ENCODE measurements at places on chromosomes 3 and 15.

DNA sequence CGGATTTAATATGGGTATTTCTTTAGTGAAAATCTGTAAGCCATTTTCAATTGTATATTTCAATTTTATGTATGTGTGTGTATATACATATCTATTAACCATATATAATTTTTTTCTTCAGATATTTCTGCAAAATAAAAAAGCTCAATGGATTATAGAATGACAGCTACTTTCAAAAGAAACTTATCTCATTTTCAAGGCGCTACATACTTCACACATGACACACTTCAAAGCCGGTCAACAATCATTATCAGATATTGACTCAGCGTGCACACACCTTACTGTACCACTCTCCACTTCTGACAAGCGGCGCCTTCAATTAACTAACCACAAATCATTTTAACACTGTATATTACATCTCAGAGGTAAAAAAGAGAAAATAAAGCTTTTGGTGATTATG is 39.6 kb downstream of the ATP13A3 start:
- DNase-seq: peak; percentile 79

GRCh38 chr3:134711284-134711683 is 60.5 kb upstream of the KY start:
- DNase-seq: no peak

- no peak for DNase-seq
Measured at GRCh38 chr15:80386151-80386550, 18.0 kb upstream of the ARNT2 start.

GRCh38 chr3:109152320-109152719 is 15.8 kb downstream of the C3orf85 start:
- no peak for DNase-seq

DNA sequence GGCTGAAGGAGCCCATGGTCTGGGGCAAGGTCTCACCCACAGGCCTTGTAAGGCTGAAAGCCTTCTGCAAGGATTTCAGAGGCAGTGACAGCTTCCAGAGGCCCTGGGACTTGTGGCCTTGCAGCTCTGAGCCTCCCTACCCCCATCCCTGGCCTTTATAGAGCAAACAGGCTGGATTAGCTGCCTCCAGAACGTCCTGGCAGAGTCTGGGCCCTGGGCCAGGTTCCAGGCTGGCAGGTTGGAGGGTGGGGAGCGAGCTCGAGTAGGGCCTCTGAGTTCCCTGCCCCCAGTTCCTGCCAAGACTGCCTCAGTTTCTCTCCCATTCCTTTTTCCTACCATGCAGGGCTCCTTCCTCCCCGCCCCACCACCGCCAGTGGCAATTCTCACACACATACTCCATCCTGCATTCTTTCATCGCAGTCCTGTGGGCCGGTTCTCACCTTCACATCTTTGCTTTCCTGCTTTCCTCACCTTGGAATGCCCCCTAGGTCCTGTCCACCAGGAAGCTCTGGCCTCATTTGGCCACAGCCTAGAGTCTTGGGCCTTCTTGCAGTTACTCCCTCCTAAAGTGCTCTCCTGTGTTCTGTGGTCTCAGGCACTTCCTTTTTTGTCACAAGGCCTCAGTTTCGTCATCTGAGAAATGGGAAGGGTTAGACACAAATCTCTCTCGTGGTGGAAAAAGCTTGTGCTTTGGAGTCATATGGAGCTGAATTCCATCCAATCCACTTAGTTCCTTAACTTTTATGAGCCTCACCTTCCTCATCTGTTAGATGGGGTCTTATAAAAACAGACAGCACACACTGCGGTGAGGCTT is 2.7 kb downstream of the LMAN1L start:
- no peak for DNase-seq

GRCh38 chr3:197019535-197019934 is 10.1 kb downstream of the MELTF start:
- DNase-seq: no peak

DNA sequence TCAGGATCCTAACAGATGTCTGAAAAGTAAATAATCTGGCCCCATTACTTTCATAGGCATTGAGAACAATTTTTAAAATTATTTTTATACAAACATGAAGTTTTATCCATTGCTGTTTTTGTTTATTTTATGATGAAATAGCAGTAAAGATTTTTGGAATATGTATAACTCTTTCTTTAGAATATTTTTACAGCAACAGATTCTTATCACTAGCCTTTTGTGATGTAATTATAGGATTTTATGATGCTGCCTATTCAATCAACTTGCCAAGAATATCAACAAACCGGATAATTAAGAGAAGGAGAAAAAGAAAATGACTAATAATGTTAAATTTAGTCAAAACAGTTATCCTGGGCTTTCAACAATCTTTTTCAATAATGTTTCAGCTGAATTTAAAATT is 386.3 kb downstream of the ZIC1 start:
- no peak for DNase-seq

GRCh38 chr3:186067360-186068242 is 41.3 kb downstream of the ETV5 start:
- no peak for DNase-seq

DNA sequence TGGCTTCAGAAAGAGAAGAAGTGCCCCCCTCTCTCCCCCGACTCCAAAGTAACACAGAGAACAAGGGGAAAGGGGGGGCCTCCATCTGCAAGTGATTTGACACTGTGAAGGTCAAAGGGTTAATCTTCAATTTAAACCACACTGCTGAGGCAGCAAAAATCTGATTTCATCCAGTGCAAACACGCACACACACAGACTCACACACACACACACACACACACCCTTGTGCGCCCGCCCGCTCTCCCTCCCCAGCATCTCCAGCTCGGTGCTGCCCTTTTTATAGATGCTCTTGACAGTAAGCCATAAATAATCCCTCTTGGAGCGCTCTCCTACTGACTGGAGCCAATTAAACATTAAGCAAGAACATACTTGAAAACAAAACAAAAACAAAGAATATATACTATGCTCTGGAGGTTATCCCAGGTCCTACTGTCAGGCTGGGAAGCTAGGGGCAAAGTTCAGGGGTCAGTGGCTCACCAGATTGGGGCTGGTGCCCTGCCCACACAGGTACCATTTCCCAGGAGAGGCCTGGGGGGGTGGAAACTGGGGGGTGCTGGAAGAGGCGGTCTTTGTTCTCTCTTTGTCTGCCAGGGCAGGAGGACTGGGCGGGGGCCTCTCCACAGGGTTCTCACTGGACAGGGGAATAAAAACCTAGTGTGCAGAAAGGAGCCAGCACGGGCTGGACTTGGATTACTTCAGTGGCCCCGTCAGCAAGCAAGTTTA is 16.3 kb downstream of the BMF start:
- peak; percentile 49 for DNase-seq

DNA sequence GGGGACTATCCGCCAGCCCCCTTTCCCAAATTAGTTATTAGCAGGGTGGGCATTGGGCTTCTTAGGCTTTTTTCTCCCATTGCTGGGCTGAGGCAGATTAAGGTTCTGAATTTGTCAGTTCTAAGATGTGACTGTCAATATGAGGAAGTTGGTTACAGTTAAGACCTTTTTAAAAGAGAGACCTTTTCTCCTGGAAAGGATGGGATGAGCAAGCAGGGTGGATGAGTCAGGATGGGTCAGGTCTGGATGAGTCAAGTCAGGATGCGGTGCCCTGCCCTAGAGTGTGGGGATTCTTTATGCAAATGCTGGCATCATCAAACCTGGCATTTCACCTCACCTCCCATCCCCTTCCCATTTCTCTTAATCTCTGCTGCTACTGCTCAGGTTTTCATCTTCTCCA is 1.9 kb downstream of the AEN start:
- DNase-seq: no peak

DNA sequence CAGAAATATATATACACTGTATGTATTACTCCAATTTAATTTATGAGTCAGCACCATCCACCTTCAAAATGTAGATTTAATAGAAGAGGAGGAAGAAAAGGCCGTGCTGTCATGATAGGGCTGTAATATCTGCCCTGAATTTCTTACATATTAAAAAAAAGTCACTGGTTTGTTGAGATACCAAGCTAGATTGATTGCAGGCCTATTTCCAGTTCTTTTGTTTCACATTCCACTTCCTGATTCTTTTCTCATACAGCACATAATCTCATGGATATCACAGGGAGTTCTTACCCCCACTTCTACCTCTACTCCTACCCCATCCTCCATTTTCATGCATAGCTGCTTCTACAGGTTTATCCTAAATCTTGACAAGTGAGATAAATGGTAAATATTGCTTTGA is 290.3 kb downstream of the ZBTB20 start:
- DNase-seq: no peak

DNA sequence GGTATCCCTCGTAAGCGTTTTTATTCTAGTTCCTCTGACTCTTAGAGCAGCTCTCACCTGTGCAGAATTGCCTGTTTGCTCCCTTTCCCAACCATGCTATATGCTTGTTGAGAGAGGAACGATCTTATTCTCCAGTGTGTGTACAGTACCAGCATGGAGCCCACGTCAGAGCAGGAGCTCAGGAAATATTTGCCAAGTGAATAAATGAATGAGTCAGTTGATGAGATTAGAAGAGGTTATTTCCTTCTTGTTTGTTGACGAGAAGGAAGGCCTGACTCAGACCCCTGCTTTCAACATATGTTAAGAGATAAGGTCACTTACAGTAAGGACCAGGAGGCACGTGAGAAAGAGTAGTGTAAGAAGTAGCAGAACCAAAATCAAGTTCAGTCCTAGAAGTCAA is 106.3 kb upstream of the ABHD17C start:
- DNase-seq: peak; percentile 32

DNA sequence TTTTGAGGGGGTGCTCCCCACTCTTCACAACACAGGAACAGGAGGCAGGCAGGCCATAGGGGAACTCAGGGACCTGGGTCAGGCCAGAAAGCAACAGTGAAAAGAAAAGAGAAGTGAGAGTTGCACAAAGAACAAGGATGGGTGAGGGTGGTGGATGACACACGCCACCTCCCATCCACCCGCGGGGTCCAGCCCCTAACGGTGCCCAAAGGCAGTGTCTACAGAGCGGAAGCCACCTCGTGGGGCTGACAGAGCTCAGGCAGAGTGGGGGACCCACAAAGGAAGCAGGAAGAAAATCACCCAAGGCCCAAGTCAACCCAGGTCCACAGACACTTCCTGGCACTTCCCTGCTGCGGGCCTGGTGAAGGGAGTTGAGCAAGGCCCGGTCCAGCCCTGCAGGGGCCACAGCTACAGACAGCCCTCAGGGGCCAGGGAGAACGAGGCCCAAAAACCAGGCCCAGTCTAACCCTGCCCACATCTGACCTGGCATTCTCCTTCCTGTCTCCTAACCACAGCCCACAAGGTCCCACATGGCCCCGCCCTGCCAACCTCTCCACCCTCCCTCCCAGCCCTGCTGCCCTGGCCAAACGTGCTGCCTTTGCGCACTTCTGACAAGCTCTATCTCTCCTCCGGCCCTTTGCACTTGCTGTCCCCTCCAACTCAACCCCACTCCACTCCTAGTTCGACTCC is 5.9 kb downstream of the NUP210 start:
- DNase-seq: no peak

DNA sequence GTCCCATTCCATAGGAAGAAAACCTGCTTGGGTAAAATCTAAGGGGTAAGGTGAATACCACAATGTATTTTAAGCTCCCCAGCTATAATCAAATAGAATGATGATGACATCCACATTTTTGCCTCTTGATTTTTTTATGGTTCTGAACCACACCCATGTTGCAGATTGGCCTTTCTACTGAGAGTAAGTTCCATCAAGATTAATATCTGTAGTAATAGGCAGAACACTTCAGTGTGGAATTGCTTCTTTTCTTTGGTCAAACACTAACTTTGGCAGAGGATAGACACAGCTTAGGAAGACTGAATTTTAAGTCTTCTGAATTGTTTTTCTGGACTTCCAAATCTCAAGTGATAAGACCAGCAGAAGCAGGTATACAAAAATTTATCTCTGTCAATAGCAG is 27.0 kb downstream of the PLS1 start:
- DNase-seq: no peak

- DNase-seq: no peak
Measured at GRCh38 chr15:38148471-38148870, 104.2 kb upstream of the SPRED1 start.

GRCh38 chr3:181915551-181915950 is 203.8 kb downstream of the SOX2 start:
- no peak for DNase-seq

DNA sequence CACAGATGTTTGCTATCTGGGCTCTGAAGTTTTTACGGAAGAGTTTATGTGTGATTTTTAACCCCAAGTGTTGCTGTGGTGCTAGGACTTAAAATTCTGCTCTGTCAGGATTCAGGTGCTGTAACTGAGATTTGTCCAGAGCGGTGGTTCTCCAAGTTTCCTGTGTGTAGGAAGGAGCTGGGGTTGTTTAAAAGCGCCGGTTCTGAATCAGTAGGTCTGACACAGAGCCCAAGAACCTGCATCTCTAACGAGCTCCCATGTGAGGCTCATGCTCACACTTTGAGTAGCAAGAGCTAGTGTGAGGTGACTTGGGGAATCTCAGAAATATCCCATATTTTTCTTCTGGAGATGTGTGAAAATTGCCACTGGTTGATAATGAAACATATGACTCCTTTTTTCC is 325.5 kb downstream of the SATB1 start:
- no peak for DNase-seq

GRCh38 chr3:81696090-81696489 is 65.4 kb downstream of the GBE1 start:
- no peak for DNase-seq

DNA sequence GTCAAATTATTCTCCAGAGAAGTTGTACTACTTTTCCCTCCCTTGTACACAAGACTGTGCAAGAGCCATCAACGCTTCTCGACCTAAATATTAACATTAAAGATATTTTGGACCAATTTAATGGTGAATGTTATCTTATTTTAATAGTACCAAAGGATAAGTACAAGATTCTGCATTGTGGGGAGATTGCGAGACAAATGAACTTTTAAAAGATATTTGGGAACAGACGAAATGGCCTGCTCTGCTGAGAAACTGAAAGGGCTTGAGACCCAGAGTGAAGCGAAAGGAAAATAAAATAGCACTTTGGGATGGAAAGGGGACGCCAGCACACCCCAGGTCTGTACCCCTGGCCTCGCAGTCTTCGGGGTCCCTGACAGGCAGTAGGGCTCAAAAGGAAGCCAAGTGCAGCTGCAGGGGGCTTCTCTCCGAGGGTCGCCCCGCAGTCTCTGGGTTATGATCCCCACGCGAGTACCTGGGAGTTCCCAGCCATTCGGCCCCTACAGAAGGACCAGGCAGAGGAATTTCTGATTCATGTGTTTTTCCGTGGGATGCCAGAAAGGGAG is 97.6 kb upstream of the VGLL3 start:
- no peak for DNase-seq
